ENCODE measurements at places on chromosomes 2 and 18.

- DNase-seq: no peak
Measured at GRCh38 chr2:229300790-229301189, 29.7 kb upstream of the PID1 start.

DNA sequence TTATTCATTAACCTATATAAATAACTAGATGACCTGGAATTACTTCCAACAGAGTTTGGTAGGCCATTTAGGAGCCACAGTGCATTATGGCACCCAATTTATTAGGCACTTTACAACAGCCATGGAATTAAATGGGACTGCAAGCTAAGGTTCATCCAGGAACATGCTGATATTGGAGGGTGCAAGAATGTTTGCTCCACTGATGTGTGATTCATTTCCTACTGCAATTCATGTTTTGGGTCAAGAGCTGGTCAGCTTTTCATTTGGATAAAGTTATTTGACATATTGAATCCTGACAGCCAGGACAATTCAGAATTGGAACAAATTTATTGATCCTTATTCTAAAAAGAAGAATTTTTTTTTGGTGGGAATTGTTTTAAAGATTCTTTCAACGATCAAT lies 11.8 kb upstream of the LYPD1 start:
- no peak for DNase-seq

GRCh38 chr2:202127687-202128331 lies 54.8 kb downstream of the KIAA2012 start:
- DNase-seq: no peak

DNA sequence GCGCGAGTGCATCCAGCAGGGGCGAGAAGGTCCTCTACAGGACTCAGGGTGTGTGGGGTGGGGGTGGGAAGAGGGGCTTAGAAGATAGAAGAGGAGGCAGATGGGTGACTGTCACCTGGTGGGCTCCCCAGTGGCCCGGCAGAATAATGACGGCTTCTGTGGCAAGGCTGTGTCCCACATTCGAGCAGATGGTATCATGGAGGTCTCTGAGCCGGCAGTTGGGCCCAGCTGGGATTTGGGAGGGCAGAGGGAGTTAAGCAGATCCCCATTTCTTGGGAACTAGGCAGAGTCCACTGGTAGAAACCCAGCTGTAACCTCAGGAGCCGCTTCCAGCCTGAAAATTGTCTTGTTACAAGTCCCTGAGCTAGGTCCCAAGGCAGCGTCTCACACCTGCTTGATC lies 28.4 kb upstream of the DTNB start:
- no peak for DNase-seq

- DNase-seq: no peak
Measured at GRCh38 chr2:119871725-119872124, 112.0 kb downstream of the PTPN4 start.

DNA sequence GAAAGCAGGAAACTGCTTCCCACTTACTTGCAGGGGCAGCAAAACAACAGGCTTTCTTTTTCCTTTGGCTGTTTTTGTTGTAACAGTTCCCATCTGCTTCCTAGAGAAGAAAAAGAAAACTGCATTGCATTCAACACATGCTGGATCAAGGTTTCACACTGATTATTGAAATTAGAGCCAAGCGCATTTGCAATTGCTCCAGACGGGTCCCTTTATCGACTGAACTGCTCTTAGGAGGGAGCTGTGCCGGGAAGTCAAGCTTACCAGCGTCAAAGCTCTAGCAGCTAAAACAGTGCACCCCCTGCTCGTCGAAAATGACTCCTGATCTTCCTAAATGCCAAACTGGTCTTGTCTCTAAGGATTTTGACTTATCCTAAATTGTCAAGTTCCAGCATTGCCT lies 164.0 kb upstream of the SESTD1 start:
- DNase-seq: no peak

DNA sequence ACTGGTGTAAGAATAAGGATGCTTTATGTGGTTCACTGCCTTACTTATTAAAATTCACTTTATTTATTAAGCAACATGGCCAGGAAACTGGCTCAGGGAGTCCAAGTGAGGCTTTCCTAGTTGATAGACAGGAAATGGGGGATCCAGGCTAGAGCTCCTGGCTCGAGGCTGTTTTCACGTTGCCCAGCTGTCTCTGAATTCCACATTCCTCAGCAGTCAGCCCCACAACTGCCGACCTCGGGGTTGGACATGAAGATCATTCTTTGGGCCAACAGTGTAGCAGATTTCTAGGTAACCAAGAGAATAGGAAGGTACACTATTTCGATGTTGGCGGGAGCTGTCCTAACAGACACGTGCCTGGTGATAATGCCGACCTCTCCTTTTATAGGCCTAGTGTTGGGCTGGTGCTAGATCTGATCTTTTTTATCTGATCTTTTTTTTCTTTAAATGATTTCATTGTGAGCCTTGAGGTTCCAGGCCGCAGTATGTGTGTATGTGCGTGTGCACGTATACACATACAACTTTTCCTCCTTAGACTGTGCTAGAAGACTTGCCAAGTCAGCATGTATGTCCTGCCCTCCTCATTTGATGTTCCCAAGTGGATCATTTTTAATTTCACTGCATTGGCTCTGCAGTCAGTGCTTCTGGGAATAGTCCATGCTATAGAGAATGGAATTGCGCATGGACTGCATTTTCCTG lies 103.5 kb downstream of the CABLES1 start:
- no peak for DNase-seq

- DNase-seq: no peak
Measured at GRCh38 chr18:8721094-8721669, 15.8 kb downstream of the MTCL1 start.

DNA sequence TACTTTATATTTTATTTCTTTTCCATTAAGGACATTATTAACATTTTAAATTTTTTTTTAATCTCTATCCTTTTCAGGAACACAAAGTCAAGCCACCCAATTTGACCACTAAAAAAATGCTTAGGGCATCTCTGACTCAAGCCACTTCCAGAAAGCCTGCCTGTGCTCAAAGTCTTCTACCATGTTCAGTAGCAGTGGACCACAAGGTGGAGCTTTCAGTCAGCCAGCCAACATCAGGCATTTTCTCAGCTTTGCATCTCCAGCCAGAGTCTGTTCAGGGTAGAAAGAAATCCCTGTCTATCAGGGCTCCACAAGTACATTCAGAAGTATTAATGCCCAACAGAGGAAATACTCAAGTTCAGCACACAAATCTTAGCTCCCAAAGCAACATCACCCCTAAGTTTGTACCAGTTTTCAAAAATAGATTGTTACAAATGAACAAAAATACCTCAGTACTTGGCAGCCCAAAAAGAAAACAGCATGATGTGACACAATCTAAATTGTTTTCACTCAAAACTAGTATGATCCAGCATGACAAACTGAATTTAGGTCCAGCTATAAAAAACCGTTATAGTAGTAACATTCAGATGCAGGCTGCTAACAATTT lies 37.6 kb downstream of the C18orf63 start:
- no peak for DNase-seq

Data from NCI-H187 treated with DMSO at 0.1 percent for 48 hours (cell line).